ENCODE measurements at places on chromosomes 11 and 22. TPM values are rescaled to one million over a fixed set of nuclear protein-coding genes. Genes with fewer than 3 reads are reported as not detected.
A peak's percentile ranks its signal among the peaks of the same experiment; 100 is the strongest.

GRCh38 chr11:33706546-33706945 is 5.9 kb upstream of the C11orf91 start:
- no peak overlapping the region for H3K4me3 ChIP-seq
- no peak overlapping the region for H3K27ac ChIP-seq
- no peak for DNase-seq
- peaks cover 30% of the 10 kb centered on the region for H3K4me1 ChIP-seq
- no peaks in the 10 kb centered on the region for H3K27me3 ChIP-seq

DNA sequence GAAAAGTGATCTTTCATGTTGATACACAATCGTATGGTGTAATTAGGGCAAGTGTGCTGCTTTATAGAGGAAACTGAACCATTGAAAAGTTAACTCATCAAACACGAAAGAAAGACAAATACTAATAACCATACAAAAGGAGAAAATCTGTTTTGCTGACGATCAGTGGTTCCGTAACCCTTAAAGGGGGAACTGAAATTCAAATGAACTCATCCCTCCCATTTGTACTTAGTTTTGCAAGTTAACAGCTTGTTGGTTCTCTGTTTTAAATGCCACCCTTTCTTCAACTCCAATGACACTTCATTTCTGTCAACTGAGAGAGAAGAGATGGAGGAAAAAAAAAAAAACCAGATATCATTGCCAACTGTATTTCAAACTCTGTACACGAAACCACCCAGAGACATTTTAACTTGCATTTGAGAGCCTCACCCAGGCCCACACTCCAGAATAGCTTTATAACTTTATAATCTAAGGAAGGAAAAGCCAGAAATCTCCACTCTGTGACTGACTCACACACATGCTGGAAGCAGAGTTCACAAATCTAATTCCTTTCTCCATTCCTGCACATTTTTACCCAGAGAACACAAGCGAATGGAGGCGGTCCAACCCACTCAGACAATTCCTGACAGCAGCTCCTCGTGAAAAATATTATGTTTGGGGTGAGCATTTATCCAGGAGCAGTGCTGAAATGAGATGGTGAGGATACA is 17.4 kb upstream of the CSNK2A3 start:
- H3K27me3 ChIP-seq, result no peaks in the 10 kb centered on the region
- no peak overlapping the region for H3K4me3 ChIP-seq
- no peak for DNase-seq
- no peaks in the 10 kb centered on the region for H3K4me1 ChIP-seq

DNA sequence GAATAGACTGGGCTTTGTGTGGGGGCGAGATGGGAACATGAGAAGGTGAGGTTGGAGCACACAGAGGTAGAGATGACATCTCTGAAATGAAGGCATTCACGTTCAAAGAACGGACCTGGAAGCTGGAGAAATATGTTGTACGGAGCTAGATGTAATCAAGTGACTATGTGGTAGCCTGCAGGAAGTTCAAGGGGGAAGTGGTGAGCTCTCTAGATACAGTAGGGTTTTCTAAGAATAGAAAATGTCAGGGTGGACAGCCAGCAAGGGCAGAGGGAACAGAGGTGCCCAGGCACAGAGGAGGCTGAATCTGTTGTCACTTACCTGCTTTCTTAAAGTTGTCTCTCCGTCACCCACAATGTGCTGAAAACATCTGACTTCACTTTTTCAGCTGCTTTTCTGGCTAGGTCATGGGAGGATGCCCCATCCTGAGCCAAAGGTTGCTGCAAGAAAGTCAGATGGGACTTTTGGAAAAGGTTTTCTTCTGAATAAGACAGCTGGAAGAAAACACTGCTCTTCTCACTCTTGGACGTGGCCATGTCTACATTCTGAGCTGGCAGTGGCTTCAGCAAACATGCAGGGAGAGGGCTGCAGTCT is 171.5 kb upstream of the B3GAT1 start:
- H3K27me3 ChIP-seq, result no peaks in the 10 kb centered on the region
- no peak overlapping the region for H3K4me3 ChIP-seq
- peak overlapping the region; percentile 69 for H3K27ac ChIP-seq
- H3K36me3 ChIP-seq, result no peaks in the 10 kb centered on the region
- no peak for DNase-seq

DNA sequence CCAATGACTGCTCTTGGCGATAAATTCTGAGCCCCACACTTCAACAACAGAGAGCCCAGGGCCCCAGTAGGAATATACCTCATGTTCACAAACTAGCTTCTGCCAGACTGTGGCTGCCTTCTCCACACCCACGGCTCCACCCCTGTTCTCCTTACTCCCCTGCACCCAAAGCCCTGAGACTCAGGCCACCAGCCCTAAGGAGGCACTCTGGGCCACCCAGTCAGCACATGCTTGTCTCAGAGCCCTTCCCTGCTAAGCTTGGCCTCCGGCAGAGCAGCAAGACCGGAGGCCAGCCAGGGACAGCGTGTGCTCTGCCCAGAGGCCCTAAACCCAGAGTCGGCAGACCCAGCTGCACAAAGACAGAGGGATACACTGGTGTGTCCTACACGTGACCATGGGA is 27.9 kb downstream of the SPATA19 start:
- no peak overlapping the region for H3K27ac ChIP-seq
- H3K27me3 ChIP-seq, result no peaks in the 10 kb centered on the region
- no peaks in the 10 kb centered on the region for H3K36me3 ChIP-seq
- no peak overlapping the region for H3K4me3 ChIP-seq
- peaks cover 46% of the 10 kb centered on the region for H3K4me1 ChIP-seq

DNA sequence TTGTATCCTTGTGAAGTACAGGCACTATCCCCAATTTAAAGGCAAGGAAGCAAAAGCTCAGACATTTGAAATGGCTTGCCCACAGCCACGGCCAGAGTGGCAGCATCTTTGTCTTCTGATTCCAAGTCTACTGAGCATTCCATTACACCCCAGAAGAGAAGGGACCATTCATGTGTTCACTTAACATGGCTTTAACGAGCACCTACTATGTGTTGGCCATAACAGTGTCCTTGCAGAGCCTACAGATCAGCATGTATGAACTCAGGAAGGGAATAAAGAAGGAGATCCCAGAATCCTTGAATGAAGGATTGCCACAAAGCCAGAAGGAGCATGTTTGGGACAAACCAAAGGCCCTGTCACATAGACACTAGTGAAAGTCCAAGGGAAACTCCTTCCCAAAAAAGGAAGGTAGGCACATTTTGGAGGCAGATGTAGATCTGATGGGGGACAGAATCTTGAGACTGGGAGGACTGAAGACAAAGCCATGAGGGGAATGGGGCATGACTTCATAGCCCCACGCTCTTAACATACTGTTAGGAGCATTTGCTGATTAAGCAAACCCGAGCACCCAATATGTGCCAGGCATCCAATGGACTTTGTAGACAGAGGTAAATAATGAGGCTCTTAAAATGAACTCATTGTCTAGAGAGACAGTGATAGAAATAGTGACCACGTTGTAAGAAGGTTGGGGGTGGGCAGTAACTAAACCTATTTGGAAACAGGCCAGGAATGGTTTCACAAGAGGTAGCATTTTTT is 54.9 kb downstream of the P4HA3 start:
- no peak for DNase-seq
- H3K27me3 ChIP-seq, result no peaks in the 10 kb centered on the region
- no peak overlapping the region for H3K27ac ChIP-seq
- no peaks in the 10 kb centered on the region for H3K4me1 ChIP-seq
- H3K36me3 ChIP-seq, result peaks cover 3% of the 10 kb centered on the region
- H3K4me3 ChIP-seq, result no peak overlapping the region

- H3K4me1 ChIP-seq, result peaks cover 31% of the 10 kb centered on the region
- DNase-seq, result no peak
- peak overlapping the region; percentile 29 for H3K4me3 ChIP-seq
- peak overlapping the region; percentile 97 for H3K27ac ChIP-seq
Observed at GRCh38 chr22:19086417-19086816, 35.8 kb downstream of the DGCR2 start.

DNA sequence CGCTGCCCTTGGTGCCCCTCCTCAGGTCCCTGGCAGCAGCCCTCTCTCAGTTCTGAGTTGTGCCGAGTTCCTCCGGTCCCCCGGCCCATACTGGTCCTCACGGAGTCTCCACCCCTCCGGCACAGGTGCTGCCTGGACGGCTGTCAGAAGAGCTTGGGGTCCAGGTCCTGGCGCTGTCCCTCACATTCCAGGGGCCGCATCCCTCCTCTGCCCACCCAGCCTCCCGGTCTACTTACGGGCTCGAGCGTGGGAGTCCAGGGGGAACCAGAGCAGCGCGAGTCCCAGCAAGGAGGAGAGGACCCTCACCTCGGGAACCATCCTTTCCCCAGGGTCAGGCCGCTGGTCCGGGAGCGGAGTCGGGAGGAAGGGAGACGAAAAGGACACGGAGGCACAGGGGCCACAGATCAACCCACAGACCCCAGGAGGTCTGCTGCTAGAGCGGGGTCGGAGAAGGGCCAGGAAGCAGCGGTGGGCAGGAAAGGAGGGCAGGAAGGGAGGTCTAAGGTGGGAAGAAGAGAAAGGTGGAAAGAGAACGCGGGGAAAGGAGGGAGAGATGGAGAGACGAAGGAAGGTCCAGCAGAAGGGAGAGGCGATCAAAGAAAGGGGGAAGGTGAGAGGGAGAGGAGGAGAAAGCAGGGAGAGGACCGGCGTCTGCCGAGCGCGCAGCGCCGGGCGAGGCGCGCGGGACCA is 510 bp downstream of the CHRDL2 start:
- DNase-seq, result no peak
- H3K36me3 ChIP-seq, result no peaks in the 10 kb centered on the region
- peak overlapping the region; percentile 42 for H3K4me3 ChIP-seq

Gene SLC5A4
- 0.23 TPM for total RNA-seq

Gene GRM5
- 0.45 TPM for total RNA-seq

Measured in neural crest cell (in vitro differentiated cells).